ENCODE measurements at places on chromosomes 6 and 20. TPM values are rescaled to one million over a fixed set of nuclear protein-coding genes. Genes with fewer than 3 reads are reported as not detected.
A peak's percentile ranks its signal among the peaks of the same experiment; 100 is the strongest.

CPXM1 gene
- 28.8 TPM for total RNA-seq

- no peak overlapping the region for H3K4me3 ChIP-seq
- H3K36me3 ChIP-seq: no peaks in the 10 kb centered on the region
- no peak overlapping the region for H3K27ac ChIP-seq
- H3K27me3 ChIP-seq: no peaks in the 10 kb centered on the region
- DNase-seq: no peak
These were observed 61.3 kb upstream of the ATXN1 start for GRCh38 chr6:16822529-16822928.

DNA sequence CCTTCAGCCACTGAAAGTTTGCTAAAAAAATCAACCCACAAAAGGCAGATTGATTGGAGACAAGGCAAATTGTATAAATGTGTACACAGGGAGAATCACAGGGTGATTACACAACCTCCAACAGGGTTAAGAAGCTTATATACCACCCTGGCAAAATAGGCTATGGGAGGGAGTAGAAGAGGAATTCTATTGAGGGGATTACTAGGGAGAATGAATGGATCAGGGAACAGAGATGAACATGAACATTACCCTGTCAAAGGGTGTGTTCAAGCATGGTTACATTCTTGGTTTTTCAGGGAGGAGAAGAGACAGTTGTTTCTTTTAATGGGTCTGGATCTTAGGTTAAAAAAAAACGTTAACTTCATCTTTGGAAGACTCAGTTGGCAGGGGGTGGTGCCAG, 5.1 kb upstream of the MRS2 start:
- no peaks in the 10 kb centered on the region for H3K27me3 ChIP-seq
- no peaks in the 10 kb centered on the region for H3K36me3 ChIP-seq
- peaks cover 3% of the 10 kb centered on the region for H3K4me1 ChIP-seq
- H3K27ac ChIP-seq: no peak overlapping the region

GRCh38 chr20:41958391-41958790, 340.2 kb upstream of the CHD6 start:
- H3K4me1 ChIP-seq: no peaks in the 10 kb centered on the region
- DNase-seq: no peak
- H3K27ac ChIP-seq: no peak overlapping the region
- H3K36me3 ChIP-seq: no peaks in the 10 kb centered on the region
- no peak overlapping the region for H3K4me3 ChIP-seq
- no peaks in the 10 kb centered on the region for H3K27me3 ChIP-seq

NDUFAF4 gene
- 84.9 TPM for total RNA-seq

GRCh38 chr6:136113736-136114173, 136.4 kb downstream of the MTFR2 start:
- no peak overlapping the region for H3K4me3 ChIP-seq
- no peaks in the 10 kb centered on the region for H3K36me3 ChIP-seq
- H3K27ac ChIP-seq: no peak overlapping the region
- peaks cover 6% of the 10 kb centered on the region for H3K27me3 ChIP-seq
- no peak for DNase-seq
- H3K4me1 ChIP-seq: no peaks in the 10 kb centered on the region

PRL gene
- not detected for total RNA-seq

RAMACL gene
- 0.97 TPM for total RNA-seq

DNA sequence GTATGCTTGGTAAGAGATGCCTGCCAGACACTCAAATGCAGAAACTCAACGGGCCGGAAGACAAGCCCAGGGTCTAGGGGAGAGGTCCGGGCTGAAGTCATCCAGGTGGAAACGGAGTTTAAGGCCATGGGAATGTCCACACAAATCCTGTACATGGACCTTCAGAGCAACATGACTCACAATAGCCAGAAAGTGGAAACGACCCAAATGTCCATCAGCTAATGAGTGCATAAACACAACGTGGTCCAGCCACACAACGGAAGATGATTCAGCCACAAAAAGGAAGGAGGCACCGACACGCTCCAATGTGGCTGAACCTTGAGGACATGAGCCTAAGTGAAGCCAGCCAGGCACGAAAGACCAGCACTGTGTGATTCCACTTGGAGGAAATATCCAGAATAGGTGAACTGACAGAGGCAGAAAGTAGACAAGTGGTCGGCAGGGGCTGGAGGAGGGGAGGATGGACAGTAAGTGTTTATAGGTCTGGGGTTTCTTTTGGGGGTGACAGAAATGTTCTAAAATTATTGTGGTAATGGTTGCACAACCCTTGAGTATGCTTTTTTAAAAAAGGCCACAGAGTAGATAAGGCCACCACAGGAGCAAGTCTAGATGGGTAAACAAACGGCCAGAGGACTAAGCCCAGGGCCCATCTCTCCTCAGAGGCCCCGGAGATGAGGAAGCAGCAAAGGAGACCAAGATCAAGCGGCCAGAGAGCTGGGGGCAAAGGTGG, 105.6 kb downstream of the PREX1 start:
- DNase-seq: no peak
- H3K27ac ChIP-seq: no peak overlapping the region
- no peak overlapping the region for H3K4me3 ChIP-seq
- no peaks in the 10 kb centered on the region for H3K36me3 ChIP-seq
- no peaks in the 10 kb centered on the region for H3K27me3 ChIP-seq

GDAP1L1 gene
- total RNA-seq: 8.5 TPM

DNA sequence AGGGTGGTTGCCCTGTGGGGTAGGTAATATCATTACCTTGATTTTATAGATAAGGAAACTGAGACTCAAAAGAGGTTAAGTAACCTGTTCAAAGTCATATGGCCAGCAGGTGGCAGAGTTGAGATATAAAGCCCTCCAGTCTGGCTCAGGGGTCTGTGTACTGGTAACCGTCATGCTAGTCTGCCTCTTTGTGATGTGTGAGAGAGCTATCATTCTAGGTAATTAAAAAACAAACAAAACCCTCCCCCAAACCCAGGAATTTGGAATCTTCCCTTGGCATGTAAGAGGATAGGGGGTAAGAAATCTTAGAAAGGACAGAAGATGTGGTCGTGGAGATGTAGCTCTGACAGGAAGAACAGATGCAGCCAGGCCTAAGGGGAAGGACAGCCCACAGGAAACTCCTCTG, 206.0 kb downstream of the CDC5L start:
- DNase-seq: peak; percentile 56
- no peak overlapping the region for H3K4me3 ChIP-seq
- H3K36me3 ChIP-seq: no peaks in the 10 kb centered on the region
- no peak overlapping the region for H3K27ac ChIP-seq

C6orf163 gene
- total RNA-seq: 1.5 TPM

DNA sequence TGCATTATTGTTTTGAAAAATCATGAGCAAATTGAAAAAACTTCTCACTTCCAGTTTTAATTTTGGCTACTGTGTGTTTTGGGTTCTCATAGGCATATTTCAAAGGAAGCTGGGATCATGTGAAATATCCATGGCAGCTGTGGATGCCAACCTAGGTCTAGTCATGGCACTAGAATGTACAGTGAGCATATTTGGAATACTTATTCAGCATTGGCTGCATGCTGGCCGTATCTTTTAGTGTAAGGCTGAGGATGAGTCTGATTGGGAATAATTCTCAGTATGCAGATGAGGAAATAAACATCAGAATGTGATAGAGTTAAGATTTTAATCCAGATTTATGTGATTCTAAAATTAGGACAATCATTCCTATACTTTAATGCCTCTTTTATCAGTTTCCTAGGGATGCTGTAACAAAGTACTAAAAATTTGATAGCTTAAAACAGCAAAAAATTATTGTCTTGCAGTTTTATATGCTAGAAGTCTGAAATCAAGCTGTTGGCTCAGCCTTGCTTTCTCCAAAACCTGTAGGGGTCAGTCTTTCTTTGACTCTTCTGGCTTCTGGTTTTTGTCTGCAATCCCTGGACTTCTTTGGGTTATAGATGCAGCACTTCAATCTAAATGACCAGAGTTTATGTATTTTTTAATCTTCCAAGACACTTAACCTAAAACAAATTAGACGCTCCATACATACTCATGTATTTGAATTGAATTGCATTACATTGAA, 37.7 kb upstream of the DEFB112 start:
- no peak overlapping the region for H3K4me3 ChIP-seq
- no peaks in the 10 kb centered on the region for H3K4me1 ChIP-seq
- H3K36me3 ChIP-seq: no peaks in the 10 kb centered on the region
- H3K27me3 ChIP-seq: no peaks in the 10 kb centered on the region
- no peak for DNase-seq

GRCh38 chr20:44840826-44841225, 30.5 kb upstream of the RIMS4 start:
- H3K27ac ChIP-seq: no peak overlapping the region
- no peak overlapping the region for H3K4me3 ChIP-seq
- no peaks in the 10 kb centered on the region for H3K4me1 ChIP-seq

OXT gene
- not detected for total RNA-seq

DNA sequence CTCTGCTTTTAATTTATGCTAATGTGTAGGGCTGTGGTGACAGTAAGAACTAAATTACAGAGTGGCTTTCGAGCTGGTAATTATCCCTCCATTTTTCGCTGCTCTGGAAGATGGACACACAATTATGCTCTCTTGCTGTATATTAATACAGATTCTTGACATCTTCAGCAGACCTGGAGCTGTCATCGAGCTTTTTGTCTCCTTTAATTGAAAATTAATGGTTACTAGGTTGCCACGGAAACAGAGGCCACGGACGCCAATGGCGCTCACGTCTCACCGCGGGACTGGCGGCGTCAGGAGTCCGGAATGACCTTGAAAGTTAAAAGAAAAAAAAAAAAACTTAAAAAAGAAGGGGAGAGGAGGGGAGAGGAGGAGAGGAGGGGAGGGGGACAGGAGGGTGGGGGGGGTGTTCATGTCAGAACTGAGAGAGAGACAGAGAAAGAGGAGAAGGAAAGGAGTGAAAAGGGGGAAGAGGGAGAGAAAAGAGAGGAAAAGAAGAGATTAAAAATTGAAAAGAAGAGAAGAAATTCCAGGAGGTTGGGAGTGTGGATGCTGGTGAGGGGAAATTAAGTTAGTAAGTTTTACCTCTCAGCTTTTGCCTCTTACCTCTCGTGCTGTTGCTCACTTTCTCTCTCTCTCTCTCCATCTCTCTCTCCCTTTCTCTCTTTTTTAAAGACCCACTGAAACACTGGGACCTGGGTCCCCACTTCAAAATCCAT, 22.1 kb upstream of the FOXP4 start:
- peaks cover 11% of the 10 kb centered on the region for H3K27me3 ChIP-seq
- H3K27ac ChIP-seq: no peak overlapping the region
- no peak overlapping the region for H3K4me3 ChIP-seq
- no peaks in the 10 kb centered on the region for H3K4me1 ChIP-seq

TRDN gene
- total RNA-seq: 41.6 TPM

KHDC1 gene
- total RNA-seq: 4.3 TPM

DNA sequence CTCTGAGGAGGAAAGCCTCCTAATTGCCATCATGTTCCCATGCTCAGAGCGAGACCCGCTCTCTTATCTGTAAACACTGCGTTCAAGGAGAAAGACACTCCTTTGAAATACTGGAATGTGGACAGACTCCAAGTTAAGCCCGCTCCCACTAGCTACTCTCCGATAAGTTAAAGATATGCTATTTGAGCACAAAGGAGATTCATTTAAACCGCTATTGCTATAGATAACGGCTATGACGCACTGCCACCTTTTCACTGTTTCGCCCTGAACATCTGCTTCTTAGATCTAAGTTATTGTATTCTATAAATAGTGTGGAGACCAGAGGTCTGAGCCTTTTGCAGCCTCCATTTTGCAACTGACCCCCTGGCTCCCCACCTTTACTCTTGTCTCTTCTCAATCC, 82.3 kb downstream of the GPX5 start:
- no peak overlapping the region for H3K27ac ChIP-seq
- no peaks in the 10 kb centered on the region for H3K36me3 ChIP-seq
- DNase-seq: no peak
- no peak overlapping the region for H3K4me3 ChIP-seq
- no peaks in the 10 kb centered on the region for H3K27me3 ChIP-seq

HRH3 gene
- total RNA-seq: 4.5 TPM

DNA sequence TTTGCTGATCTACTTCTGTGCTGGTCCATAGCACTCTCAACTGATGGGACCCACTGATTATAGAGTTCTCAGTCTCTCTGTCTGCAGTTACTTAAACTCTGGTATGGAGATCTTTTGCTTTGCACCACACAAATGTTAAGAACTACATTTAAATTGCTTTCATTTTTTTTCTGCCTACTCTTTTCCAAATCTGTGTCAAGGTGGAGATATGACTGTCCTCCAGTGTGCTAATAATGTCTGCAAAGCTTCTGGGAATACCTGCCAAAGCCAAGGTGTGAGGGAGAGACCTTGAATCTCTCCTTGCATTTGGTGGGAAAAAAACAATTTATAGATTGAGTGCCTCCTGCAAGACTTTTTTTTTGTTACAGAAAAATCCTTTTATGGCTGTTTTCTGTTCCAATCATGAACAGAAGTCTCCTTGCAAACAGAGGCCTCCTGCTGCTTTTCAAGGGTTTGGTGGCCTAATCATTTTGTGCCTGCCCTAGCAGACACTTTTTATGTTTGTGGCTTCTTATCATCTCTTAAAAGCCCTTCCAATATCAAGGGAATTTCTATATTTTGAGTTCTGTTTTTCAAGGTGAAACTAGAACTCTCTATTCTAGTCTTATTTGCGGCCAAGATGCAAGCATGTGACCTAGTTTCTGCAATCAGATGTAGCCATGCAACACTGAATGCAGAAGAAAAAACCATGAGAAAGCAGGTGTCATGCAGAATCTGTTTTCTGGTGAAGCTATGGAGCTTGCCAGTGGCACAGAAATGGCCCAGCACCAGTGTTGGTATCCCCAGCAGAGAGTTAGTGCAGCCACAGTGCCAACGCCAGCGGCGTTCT, 23.2 kb upstream of the AKIRIN2 start:
- H3K27me3 ChIP-seq: no peaks in the 10 kb centered on the region
- H3K36me3 ChIP-seq: no peaks in the 10 kb centered on the region
- DNase-seq: no peak
- H3K4me1 ChIP-seq: peaks cover 5% of the 10 kb centered on the region

All from H1 (cell line).